T-helper 1 cell (primary cell): ENCODE measurements at places on chromosomes 3 and 15.

- no peak for DNase-seq
These were observed 110.4 kb downstream of the WNT7A start for GRCh38 chr3:13769422-13769821.

GRCh38 chr3:22269831-22270230 is 518.8 kb upstream of the ZNF385D start:
- no peak for DNase-seq

DNA sequence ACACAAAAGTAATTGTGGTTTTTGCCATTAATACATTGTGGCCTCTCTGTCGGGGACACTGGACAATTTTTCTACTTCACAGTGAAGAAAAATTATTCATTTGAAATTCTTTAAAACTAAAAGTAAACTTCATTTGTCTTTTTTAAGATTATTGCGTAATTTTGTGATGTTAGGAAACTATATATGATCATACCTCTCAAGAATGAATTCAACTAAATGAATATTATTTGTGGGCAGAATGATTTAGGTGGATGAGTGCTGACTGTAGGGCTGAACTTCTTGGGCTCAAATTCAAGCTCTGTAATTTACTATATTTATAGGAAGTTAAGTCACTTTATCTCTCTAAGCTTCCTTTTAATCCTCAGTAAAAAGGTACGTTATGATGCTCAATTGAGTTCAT is 441.2 kb downstream of the ROBO1 start:
- no peak for DNase-seq

DNA sequence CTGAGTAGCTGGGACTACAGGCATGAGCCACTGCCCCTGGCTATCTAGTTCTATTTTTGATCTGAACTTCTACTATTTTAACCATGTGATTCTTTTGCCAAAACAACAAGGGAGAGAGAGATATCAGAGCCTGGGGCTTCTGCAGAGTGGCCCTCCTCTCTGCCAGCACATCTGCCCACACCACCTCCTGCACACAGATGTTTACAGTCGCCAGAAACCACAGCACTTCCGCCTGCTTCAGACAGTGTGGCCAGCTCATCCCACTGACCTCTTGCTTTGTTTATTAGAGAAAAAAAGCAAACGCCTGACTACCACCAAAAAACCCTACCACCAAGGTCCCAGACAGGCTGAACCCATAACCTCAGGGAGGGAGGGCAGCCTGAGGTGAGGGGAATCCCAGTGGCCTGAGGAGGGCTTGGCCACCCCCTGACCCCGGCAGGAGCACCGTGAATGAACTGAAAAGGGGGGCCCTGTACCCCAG is 85.9 kb upstream of the ABHD2 start:
- DNase-seq = no peak

GRCh38 chr15:57772223-57772957 is 65.9 kb downstream of the POLR2M start:
- no peak for DNase-seq

DNA sequence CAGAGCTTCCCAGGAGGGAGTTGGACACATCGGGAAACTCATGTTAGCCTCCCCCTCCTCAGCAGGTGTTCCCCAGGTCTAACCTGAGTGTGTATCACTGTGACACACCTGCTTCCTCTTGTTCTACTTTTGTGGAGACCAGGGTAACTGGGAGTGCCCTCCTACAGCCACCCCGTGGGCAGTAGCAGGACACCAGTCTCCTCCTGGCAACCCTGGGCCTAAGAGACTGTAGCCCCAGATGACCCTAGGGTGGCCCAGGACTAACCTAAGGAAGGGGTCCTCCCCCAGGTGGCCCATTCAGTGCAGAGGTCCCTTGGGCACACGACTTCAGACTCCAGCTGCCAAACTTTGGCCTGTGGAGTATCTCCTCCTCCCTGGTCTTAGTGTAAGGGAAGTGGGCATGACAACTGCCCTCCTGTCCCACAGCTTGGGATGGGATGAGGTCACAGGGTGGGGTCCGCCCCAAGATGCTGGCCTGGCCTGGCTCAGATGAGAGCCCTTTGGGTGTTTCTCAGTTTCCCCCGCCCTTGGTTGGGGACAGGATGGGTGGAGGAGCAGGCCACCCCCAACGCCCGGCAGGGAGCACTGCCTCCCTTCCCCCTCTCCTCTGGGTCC is 4.8 kb downstream of the CSK start:
- no peak for DNase-seq

GRCh38 chr3:64426551-64426950 is 201.3 kb upstream of the PRICKLE2 start:
- DNase-seq = no peak

DNA sequence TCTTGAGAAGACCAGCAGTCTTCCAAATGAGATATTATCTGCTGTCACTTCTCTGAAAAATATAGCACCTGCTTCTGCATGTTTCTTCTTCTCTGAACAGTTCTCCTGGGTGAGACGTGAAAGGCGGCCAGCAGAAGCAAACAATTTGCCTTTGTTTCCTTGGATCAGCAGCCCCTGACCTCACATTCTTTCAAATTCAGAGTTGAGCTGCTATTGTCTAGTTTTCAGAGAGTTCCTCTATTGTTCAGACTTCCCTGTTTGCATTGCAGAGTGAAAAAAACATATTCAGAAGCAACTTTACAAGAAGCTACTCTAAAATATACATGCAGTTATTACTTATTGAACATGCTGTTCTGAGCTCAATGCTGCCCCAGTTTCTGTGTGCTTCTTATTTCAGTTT is 653.6 kb downstream of the NAALADL2 start:
- no peak for DNase-seq

- no peak for DNase-seq
These were observed 452.8 kb downstream of the FHIT start for GRCh38 chr3:60798456-60798855.

DNA sequence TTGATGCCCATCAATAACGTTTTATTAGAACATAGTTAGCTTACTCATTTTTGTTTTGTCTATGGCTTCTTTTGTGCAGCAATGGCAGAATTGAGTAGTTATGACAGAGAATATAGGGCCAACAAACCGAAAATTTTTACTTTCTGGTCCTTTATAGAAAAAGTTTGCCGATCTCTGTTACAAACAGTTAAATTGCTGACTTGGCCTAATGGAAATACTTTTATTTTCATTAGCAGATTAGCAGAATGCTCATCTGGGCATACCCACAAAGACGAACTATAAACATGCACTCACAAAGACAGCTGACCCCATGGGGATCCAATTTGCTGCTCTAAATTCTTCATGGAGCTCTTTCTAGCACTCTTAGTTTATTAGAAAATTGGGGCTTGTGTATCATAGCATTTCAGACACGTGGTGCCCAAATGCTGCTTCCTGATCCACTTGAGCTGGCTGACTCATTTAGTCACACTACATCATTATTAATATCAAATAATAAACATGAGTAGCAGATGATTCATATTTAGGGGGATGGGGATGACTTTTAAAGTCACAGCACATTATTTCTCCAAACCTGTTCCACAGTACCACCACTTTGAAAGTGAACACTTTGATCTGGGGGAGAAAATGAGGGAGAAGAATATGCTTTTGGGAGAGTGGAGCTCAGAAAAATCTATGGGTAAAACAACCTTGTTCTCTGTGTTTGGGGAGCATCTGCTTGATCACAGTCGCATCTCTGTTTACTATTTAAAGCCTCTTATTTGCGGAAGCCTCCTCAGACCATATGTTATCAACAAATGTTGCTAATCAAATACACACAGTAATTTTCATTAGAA is 228.1 kb upstream of the FEZF2 start:
- DNase-seq = no peak

DNA sequence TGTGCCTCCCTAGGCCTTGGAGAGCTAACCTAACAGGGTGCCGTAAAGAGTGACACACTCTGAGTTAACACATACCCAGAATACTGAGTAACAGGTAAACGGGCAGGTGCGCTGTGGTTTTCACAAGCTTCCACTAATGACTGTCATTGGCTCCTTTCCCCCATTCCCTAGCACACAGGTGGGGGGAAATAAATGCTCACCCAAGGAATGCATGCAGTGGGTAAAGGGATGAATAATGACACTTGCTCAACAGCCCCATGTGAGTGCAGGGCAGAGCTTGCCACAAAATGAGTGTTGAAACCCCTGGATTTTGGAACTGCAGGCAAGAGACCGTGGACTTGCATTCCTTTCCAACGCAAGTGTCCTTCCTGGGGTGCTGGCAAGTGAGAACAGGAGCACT is 57.6 kb downstream of the ADAMTS17 start:
- no peak for DNase-seq

DNA sequence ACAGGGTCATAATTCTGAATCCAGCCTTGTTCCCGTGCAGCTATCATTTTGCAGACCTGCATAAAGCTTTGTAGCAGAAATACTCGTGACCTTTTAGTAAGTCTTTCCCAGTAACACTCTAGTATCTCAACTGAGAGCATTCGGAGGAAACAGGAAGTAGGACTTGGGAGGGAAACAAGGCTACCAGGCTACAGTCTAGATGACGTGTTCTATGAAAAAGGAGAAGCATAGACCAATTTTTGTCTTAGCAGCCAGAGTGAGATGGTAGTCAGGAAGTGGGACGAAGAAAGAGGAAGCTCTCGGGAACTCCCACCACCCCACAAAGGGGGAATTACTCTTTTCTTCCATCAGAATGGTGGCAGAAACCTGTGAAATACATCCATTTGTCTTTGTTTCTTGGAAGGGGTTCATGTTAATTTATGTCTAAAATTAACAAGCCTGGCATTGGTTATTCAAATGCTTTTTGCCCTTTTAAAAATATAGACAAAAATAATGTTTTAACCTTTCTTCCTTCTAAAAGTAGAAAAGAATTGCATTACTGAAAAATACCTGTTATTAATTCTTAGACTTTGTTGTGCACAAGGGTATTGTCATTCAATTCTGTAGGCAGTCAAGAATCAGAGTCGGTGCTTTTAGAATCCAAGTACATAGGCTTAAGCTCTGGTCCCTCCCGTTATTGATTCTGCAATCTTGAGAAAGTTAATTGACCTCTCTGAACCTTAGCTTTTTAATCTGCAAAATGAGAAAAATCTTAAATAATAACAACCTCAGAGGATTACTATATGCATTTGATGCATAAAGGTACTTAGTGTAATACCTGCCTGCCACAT is 1.6 kb upstream of the SUCNR1 start:
- no peak for DNase-seq

DNA sequence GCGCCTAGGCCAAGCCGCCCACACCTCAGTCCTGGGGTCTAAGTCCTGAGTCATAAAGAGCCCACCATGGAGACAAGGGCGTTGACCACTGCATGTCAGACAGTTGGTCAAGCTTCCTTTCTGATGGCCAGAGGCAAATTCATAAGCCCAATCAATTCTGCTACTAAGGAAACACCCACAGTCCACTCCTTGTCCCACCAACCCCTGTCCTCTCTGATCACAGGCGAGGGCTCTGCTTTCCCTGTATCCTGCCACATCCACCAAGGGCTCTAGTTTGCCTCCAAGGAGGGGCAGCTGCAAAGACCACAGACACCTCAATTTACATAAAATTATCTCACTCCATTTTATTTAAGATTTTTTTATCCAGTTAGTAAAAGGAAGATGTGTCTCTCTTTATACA is 25.3 kb downstream of the CHAC1 start:
- no peak for DNase-seq

DNA sequence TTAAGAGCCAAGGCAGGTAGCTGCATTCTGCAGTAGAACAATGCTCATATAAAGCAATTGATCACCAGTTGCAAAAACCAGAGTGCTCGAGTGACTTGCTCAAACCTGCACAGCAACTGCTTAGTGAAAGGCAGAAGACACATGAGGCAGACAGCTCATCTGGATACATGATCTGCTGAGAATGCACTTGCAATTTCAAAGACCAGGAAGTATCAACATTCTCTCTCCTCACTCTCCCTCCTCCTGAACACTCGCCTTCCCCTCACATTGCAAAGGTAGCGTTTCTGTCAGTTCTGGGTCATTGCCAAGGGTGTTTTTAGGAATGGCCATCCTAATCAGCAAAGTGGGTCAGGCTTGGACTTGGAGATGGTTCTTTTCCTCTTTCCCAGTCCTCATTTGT is 61.0 kb downstream of the BFSP2 start:
- DNase-seq = no peak

- DNase-seq = no peak
These were observed 45.1 kb upstream of the AMOTL2 start for GRCh38 chr3:134419214-134419959.

- no peak for DNase-seq
These were observed 23.1 kb downstream of the TFG start for GRCh38 chr3:100732435-100732834.

GRCh38 chr3:72591522-72592421 is 256.5 kb downstream of the SHQ1 start:
- no peak for DNase-seq

GRCh38 chr3:197567904-197568681 is 12.3 kb upstream of the BDH1 start:
- DNase-seq = no peak

DNA sequence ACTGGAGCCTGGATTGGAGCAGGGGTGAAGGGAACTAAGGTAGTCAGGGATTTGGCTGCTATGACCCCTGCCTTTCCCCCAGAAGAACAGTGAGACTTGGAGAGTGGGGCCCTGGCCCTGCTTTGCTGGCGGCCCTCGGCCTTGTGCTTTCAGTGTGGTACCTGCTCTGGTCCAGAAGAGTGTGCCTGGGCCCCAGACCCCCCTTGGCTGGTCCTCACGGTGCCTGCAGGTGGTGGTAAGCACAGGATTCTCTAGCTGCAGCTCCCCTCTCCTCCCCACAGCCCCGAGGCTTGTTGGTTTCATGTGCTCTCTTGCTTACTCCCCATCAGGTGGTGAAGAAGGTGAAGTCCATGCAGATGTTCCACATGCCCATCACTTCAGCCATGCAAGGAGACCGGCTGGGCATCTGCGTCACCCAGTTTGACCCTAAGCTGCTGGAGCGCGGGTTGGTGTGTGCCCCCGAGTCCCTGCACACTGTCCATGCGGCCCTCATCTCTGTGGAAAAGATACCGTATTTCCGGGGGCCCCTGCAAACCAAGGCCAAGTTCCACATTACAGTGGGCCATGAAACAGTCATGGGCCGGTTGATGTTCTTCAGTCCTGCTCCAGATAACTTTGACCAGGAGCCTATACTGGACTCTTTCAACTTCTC is 125.7 kb downstream of the DNAJB8 start:
- DNase-seq = no peak

DNA sequence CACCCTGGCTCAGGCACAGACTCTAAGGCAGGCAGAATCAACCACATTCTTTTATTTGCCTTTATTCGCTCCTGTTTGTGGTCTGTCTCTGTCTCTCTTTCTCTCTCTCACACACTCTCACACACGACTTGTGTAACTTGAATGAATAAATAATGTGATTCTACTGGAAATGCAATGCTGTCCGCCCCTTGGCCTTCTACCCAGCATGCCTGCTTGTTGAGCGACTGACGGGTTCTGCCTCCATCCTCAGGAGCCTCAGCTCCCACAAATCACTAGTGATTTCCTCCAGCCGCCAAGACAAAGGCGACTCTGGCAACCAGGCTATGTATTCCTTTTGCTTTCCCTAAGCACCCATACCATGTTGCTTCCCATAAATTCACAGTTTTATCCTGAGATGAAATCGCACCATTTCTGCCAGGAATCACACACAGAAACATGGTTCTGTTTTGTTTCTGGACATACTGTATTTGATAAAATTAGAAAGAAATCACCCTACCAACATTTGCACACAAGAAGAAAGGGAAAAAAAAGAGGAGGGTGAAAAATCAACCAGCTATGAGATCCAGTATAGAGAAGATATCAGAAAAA is 460.8 kb downstream of the MAGI1 start:
- no peak for DNase-seq
